ENCODE measurements at places on chromosomes 7 and 10. TPM values are rescaled to one million over a fixed set of nuclear protein-coding genes. Genes with fewer than 3 reads are reported as not detected.

The DOCK1 gene
- total RNA-seq, result 63.5 TPM

The SHH gene
- total RNA-seq, result not detected

The CASTOR2 gene
- total RNA-seq, result 14.5 TPM

The PKD1L1 gene
- total RNA-seq, result 0.36 TPM

The PLEKHS1 gene
- total RNA-seq, result 0.47 TPM

The ANKRD1 gene
- total RNA-seq, result 27.7 TPM

The CC2D2B gene
- 0.46 TPM for total RNA-seq

The OR2A7 gene
- 0.63 TPM for total RNA-seq

The HTR5A gene
- 0.19 TPM for total RNA-seq

The FMC1 gene
- 18.4 TPM for total RNA-seq

DNA sequence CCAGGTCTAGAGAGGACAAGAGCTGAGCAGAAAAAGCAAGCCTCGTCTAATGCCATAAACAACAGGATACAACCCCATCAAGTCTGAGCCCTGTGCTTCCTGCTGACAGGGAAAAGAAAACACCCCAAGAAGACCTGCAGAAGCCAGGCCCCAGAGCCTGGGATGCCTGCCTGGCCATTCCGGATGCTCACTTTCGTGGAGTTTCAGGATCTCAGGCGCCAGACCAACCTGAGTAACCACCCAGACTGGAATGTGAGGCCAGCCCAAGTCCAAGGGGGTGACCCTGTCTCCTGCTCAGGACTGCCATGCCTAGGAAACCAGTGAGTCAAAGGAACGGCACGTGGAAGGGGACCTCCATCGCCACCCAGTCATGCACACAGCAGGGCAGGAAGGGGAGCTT, 74.3 kb downstream of the PLXNA4 start:
- no peak for ATAC-seq

DNA sequence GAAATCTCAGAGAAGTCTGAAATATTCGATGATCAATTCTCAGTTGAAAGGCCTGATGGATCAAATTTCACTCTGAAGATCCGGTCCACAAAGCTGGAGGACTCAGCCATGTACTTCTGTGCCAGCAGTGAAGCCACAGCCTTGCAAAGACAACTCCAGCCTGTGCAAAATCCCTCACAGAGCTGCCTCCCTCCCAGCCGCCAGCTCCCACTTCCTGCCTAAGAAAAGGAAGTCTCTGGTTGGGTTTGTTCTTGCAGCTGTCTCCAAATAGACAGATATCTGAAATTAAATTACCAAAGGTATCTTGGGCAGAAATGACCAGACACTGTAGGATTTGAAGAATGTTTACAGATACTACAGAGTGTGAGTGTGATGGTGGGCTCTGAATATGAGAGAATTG, 43.4 kb upstream of the PRSS58 start:
- no peak for ATAC-seq

DNA sequence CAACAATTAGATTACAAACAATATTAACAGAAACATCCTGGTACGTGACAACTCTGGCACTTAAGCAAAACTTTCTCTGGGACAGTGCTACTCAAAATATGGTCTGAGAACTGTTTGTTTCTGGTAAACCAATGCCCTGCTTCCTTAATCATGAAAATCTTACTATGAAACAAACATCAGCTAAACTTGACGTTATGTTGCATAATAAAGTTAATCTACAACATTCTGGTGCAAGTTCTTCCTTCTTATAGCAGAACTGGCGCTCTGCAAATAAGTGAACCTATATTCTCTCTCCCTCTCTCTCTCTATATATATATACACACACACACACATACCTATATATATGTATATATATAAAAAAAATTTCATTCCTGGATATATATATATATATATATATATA, 7.8 kb downstream of the C7orf33 start:
- ATAC-seq, result no peak

DNA sequence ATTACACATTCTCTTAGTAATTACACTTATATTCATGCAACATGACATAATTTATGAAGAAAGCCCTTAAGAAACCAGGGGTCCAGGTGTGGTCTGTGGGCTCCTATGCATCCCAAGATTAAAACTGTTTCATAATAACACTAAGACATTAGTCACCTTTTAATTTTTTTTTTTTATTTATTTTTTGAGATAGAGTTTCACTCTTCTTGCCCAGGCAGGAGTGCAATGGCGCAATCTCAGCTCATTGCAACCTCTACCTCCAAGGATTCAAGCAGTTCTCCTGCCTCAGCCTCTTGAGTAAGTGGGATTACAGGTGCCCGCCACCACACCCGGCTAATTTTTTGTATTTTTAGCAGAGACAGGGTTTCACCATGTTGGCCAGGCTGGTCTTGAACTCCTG, 12.5 kb downstream of the GDI2 start:
- ATAC-seq, result no peak

GRCh38 chr7:37549076-37549931, 100.6 kb upstream of the ELMO1 start:
- no peak for ATAC-seq

GRCh38 chr7:14156436-14156835, 167.0 kb upstream of the ETV1 start:
- ATAC-seq, result no peak

GRCh38 chr7:140767418-140767817, 70.9 kb downstream of the NDUFB2 start:
- no peak for ATAC-seq

DNA sequence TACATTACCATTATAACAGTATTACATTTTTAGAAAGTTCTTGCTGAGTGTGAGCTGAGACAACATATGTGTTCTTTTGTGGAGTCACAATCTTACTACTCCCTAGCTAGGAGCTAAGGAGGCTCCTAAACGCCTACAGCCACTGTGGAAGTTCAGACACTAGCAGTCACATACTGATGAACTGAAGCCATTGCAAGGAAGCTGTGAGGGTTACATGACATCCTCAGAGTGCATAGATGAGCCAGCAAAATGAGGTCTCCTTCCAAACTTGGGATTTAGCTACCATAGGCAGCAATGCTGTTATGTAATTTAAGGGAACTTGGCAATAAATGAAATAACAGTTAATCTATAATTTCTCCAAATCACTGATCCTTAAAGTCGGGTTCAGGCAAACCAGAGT, 10.8 kb upstream of the ST7 start:
- ATAC-seq, result no peak

GRCh38 chr10:60200682-60201053, 189.0 kb downstream of the ANK3 start:
- no peak for ATAC-seq

DNA sequence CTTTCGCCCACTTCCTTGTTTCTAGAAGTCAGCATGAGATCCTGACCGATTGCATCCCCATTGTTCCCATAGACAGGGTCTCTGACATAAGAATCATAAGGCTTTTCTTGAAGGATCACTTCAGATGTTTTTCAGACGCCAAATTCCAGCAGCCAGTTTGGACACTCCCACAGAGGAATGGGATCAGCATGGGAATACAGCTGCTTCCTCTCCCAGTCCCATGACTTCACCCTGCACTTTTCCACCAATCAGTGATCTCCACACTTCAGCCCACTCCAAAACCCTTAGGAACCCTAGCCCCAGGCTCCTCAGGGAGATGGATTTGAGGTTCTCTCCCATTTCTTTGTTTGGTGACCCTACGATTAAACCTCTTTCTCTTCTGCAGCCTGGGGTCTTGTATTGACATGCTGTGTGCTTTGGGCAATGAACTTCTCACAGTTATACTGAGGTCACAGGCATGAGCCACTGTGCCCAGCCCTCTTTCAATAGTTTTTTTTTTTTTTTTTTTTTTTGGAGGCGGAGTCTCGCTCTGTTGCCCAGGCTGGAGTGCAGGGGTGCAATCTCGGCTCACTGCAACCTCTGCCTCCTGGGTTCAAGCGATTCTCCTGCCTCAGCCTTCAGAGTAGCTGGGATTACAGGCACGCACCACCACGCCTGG, 52.8 kb upstream of the CHST3 start:
- no peak for ATAC-seq

DNA sequence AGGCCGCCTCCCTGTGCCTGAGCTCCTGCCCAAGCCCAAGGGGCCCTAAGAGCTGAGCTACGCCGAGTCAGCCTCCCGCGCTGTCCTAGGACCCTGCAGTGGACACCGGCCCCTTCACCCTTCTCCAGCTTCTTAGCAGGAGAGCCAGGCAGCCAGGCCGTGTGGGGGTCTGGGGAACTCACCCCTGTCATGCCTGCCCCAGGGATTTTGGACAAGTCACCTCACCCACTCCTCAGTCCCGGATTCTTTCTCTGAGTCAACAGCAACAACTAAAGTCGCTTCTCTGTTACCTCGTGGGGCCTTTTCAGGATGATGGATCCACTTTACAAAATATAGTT, 79.3 kb downstream of the MKI67 start:
- no peak for ATAC-seq

- no peak for ATAC-seq
These were observed 336.6 kb downstream of the HGF start for GRCh38 chr7:81433206-81433605.

- peak; percentile 86 for ATAC-seq
These were observed 718.9 kb downstream of the LRMDA start for GRCh38 chr10:76150139-76150875.

DNA sequence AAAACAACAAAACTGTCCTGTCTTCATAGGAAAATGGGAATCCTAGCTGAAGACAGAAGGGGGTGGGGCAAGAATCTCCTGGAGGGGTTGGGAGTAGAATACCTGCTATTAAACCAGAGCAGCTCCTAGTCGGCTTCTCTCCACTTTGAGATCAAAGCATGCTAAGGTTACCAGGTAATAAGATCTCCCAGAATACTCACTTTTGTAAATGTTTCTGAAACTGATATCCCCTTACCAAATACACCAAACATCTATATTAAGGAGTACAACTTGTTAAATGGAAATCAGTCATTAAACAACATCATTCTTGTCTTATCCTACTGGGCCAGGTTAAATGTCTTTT, 29.5 kb upstream of the DAGLB start:
- no peak for ATAC-seq

DNA sequence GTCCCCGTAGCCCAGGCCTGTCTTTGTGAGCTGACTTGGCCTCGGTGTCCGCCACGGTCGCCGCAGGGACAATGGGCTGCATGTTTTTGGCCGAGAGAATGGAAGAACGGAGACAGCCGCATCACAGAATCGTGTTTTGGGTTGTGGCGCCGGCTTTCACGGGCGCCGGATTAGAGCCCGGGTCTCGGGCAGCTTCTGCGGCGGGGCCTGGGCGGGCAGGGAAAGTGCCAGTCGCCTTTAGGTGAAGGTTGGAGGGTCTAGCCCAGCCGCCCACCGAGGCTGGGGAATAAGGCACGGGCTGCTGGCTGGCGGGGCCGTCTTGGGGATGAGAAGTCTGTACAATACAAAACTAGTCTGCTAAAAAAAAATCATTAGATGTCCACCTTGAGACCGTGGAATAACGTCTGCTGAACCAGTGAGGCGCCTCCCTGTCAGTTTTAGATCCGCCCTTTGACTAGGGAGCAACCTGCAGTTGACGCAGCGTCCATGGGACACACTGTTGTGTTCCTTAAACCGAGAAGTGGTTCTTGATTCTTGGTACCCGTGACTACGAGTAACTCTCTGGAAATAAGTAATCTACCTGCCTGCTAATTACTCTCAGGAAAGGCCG, 577 bp downstream of the DNAJB9 start:
- peak; percentile 7 for ATAC-seq

DNA sequence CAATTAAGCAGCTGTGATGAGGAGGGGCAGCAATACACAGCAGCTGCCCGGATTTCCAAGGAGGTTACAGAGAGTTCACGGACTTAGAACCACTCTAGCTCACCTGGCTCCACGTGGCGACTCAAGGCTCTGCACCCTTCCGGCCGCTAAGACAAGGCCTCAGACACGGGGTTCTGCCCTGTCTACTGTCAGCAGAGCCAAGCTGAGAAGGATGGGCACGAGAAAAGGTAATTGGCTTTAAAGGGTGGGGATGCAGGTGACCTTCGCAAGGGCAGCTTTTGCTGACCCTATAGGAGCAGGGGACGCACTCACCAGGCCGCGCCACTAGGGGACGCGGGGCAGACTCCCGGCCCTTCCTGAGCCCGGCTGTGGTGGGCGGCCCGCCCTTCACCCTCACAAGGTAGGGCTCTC, 152.4 kb downstream of the KIF20B start:
- peak; percentile 48 for ATAC-seq

DNA sequence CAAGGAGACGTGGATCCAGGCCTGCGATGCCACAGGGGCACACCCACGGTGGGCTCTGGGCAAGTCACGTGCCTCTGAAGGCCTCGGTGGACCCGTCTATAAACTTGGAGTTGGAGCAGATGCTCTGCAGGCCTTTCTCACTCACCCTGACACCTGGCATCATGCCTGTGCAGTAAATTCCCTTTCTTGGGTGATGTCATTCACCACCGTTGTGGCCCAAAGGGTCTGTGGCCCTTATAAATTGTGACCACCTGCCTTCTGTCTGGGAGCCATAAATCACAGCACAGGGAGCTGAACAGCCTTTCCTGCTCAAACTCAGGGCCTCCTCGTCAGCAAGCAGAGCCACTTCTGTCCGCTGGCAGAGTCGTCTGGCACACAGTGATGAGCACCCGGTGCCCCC, 52.2 kb downstream of the GPAM start:
- ATAC-seq, result no peak

GRCh38 chr7:99380823-99381663, 6.5 kb downstream of the ARPC1B start:
- peak; percentile 0 for ATAC-seq

GRCh38 chr10:13877154-13877909, 290.6 kb downstream of the PRPF18 start:
- peak; percentile 16 for ATAC-seq

GRCh38 chr7:112156412-112156811, 49.8 kb downstream of the DOCK4 start:
- ATAC-seq, result no peak

DNA sequence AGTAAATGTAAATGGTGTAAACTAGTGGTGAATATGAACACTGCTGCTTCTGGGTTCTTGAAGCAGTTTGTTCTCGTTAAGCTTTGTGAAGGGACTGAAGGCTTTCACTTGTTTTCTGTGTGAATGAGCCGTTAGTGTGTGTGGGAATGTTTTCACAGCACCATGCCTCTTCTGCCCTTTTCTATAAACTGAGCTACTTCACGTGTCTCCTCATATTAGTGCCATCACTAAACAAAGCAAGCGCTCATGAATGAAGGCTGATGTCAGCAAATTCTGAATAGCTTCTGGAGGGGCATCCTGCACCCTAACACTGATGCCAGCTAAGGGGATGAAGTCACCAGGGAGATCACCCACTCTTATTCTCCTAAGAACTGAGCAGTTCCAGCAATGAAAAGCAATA, 205.6 kb upstream of the ETV1 start:
- peak; percentile 84 for ATAC-seq

Data from motor neuron (in vitro differentiated cells).